ENCODE measurements at places on chromosomes 6 and 20.

DNA sequence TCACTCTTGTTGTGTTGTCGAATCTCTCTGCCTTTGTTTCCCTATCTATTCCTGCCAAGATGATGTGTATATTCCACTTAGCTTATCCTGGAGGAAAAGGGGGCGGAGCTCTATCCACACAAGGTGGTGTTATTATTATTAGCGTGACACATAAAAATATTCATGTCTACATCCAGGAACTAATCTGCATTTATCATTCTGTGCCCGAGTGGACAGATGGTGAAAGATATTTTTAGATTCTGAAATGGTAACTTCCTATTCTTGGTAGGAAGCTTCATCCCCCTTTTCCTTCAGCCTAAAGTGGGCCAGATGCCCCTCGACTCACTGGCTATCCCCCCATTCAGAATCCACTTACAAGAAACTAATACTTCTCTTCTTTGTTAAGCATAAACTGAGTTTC, 2.0 kb downstream of the XKR7 start:
- peak; percentile 44 for DNase-seq

DNA sequence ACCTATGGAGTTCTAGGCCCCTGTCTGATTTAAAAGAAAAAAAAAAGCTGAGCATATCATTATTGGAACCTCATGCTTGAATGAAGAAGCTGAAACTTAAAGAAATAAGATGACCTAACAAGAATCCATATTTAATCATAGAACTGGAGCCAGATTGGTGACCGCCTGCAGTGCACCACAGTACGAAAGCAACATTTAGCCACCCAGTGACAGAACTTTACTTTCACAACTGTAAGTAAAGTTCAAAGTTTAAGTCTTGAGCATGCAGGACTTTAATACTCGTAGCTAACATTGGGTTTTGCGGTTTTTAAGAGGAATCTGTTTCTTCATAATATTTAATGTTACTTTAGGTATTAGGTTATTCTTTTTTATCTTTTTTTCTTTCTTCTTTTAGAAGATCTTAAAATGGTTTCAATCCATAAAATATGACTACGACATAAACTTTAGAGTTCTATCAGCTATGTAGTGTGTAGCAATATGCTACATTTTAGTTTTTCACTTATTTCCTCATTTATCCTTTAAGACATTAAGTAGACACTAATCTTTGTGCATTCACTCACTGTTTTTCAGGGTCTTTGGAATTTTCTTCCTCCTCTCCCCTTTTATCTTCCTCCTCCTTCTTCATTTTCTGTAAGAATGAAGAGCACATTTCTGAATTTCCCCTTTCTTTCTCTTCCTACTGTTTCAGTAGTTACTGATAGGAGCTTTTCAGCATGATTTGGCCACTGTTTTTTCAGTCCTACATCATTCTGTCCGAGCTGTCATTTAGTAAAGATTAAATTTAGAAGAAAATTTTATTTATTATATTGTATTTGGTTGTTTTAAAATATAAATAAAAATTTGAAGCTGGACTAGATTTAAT, 514.1 kb downstream of the GRIK2 start:
- DNase-seq: no peak

DNA sequence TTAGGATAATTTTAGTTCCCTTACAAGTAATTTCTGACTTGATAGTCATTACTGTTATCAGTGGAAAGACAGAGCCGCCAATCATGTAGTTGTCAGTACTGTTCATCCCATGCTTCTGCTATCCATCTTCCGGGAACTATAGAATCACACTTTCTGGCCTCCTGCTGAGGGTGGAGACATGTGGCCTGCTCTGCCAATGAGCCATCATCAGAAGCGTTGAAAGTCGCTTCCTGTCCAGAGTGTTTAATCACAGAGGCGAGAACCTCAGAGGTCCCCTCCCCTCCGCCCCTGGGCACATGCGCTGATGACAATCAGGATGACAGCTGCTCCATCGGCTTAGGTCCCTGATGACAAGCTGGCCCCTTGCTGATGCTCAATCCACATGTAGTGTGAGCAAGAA, 3.0 kb downstream of the DDO start:
- DNase-seq: no peak

- DNase-seq: no peak
These were observed 4.5 kb downstream of the NCOA6 start for GRCh38 chr20:34820805-34821578.

GRCh38 chr6:49606721-49607390, 29.8 kb downstream of the RHAG start:
- DNase-seq: peak; percentile 60

- no peak for DNase-seq
These were observed 186.9 kb downstream of the HIVEP2 start for GRCh38 chr6:142757852-142758628.

- DNase-seq: no peak
These were observed 91.2 kb downstream of the ISM1 start for GRCh38 chr20:13312300-13312699.

DNA sequence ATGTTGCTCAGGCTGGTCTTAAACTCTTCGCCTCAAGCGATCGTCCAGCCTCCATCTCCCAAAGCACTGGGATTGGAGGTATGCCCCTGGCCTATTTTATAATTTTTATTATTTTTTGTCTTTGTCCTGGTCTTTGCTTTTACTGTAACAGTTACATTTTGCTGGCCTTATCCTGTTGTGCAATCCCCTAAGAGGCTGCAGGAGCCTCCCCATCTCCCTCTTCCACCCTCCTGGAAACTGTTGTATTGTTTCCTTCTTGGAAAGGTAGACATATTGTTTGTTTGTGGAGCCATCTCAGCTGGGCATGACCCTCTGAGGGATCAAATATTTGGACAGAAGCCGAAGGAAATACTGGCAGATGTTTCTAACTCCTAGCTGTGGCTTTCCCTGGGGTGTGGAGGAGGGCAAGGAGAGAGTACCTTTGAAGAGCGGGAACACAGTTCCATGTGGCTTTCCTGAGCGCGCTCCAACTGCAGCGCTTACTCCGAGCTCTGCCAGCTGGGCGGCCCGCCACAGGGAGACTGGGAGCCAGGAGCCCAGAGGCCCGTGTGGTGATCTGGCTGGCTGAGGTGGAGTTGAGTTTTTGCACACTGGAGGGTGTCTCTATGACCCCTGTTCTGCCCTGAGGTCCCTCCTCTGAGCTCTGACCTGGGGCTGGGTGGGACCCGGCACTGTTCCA, 4.9 kb downstream of the MAPK13 start:
- peak; percentile 59 for DNase-seq

DNA sequence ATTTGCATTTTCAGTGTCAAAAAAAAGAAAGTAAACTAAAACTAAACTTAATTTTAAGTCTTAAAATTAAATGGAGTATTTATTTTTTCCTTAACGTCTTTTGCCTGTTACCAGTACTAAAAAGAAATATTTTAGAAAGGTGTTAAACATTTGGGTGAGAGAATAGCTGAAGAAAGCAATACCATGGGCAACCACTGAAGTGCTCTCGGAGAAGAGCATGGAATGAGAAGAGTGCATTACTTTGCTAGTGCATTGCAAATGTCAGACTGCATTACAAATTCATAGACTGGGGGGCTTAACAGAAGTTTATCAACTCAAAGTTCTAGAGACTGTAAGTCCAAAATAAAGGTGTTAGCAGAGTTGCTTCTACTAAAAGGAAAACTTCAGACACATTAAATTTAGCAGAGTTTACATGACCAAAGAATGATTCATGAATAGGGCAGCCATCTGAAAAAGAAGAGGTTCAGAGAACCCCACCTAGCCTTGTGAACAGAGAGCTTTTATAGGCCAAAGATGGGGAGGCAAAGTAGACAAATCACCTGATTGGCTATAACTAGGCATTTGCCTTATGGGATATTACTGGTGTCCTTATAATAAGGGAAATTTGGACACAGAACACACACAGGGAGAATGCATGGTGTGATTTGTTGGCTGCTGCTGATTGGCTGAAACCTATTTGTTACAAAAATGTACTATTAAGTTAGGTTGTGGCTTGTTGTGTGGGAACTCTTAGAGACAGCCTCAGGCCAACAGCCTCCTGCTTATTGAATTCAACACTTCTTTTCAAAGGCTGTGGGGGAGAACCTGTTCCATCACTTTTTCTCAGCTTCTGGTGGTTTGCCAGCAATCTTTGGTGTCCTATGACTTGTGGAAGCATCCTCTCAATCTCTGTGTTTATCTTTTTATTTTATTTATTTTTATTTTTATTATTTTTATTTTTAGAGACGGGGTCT, 106.7 kb upstream of the RREB1 start:
- DNase-seq: no peak

DNA sequence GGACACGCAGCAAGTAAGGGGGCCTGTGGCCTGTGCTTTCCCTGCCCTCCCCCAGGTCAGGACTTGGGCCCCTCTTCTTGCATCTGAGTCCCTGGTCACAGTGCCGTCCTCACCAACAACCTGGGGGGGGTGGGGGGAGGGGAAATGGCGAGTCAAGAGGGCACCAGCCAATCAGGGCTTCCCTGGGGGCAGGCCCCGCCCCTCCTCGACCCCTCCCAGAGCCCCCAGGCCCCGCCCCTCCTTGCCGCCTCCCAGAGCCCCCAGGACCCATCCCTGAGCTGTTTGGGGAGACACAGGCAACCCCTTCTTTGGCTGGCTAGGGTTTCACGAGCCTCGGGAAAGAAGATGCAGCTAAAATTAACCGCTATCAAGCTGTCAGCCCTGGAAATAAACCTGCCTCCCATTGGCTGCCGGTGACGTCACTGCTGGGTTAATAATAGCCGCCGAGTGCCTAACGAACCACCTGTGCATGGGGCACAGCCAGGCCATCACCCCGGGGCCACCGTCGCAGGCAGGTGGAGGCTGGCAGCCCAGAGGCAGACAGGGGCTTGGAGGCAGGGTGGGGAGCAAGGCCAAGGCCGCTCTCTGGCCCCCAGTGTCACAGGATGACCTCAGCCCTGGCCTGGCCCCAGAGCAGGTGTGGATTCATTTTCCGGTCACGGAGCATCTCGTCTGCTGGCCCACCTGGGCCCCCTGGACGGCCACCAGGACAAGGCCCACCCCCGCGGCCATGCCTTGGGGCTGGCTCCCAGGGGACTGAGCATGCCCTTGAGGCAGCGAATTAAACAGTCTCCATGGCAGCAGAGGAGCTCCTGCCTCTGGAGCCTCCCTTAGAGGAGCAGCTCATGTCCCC, 3.2 kb upstream of the EEF1A2 start:
- DNase-seq: peak; percentile 99

- no peak for DNase-seq
These were observed 8.6 kb upstream of the SIRPB2 start for GRCh38 chr20:1499528-1500420.

All from NCI-H2171 treated with DMSO at 0.1 percent for 48 hours (cell line).